ENCODE measurements at places on chromosomes 13 and 19.

GRCh38 chr13:70585109-70585508, 476.9 kb upstream of the KLHL1 start:
- H3K27ac ChIP-seq = no peak overlapping the region
- H3K36me3 ChIP-seq = no peaks in the 10 kb centered on the region

GRCh38 chr13:42181381-42181953, 90.5 kb upstream of the AKAP11 start:
- no peak for DNase-seq
- no peak overlapping the region for H3K27ac ChIP-seq

GRCh38 chr13:40186626-40187323, 479.7 kb downstream of the FOXO1 start:
- H3K4me3 ChIP-seq = no peak overlapping the region
- H3K27ac ChIP-seq = no peak overlapping the region
- peaks cover 12% of the 10 kb centered on the region for H3K4me1 ChIP-seq

DNA sequence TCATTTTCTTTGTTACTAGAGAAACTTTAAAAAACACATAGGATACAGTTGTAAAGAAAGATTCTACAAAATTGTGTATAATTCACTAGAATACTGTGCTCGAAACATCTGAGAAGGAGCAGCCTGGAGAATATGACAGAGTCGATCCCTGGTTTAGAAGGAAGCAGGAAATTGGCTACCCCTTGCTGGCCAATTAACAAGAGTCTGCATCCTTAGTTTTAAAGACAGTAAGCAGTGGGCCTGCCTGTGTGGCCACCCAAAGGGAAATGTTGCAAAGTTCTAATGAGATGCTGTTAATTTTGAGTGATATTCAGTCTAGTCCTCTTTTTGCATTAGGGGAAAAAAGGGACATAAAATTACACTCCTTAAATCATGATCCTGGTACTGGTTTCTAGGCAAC, 988.6 kb downstream of the PCDH17 start:
- H3K36me3 ChIP-seq = no peaks in the 10 kb centered on the region
- DNase-seq = no peak
- no peaks in the 10 kb centered on the region for H3K4me1 ChIP-seq
- no peak overlapping the region for H3K27ac ChIP-seq
- no peaks in the 10 kb centered on the region for H3K27me3 ChIP-seq
- no peak overlapping the region for H3K4me3 ChIP-seq

DNA sequence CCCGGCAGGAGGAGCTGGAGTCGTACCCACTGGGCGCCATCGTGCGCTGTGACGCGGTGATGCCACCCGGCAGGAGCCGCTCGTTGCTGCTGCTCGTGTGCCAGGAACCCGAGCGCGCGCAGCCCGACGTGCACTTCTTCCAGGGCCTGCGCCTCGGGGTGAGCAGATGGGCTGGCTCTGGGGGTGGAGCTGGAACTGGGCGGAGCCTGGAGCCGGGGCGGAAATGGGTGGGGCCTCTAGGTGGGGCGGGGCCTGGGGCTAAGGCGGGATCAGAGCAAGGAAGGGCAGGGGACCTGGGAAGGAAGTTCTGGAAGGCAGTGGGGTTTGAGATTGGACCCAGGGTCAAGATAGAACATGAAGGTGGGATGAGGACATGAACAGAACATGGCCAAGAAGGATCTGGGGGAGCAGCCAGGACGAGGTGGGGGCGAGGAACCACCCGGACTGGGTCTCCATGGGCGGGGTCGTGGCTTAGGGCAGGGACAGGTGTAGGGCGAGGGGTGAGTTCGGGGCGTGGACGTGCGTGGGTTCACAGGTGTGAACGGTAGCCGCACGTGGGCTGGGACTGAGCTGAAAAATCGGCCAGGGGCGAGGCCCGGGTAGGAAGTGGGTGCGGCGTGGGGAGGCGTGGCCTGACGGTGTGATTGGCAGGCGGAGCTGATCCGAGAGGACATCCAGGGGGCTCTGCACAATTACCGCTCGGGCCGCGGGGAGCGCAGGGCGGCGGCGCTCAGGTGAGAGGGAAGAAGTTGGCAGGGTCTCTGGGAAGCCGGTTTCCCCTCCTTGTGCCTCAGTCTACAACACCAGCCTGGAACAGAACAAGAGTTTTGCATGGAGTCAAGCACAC, 4.7 kb downstream of the EPS8L1 start:
- peak overlapping the region; percentile 80 for H3K4me3 ChIP-seq
- peaks cover 3% of the 10 kb centered on the region for H3K36me3 ChIP-seq
- DNase-seq = peak; percentile 52
- H3K27ac ChIP-seq = no peak overlapping the region
- H3K27me3 ChIP-seq = peaks cover 53% of the 10 kb centered on the region
